ENCODE measurements at places on chromosomes 6 and 20.

- DNase-seq: no peak
Observed at GRCh38 chr6:33924681-33925080, 120.9 kb upstream of the MLN start.

DNA sequence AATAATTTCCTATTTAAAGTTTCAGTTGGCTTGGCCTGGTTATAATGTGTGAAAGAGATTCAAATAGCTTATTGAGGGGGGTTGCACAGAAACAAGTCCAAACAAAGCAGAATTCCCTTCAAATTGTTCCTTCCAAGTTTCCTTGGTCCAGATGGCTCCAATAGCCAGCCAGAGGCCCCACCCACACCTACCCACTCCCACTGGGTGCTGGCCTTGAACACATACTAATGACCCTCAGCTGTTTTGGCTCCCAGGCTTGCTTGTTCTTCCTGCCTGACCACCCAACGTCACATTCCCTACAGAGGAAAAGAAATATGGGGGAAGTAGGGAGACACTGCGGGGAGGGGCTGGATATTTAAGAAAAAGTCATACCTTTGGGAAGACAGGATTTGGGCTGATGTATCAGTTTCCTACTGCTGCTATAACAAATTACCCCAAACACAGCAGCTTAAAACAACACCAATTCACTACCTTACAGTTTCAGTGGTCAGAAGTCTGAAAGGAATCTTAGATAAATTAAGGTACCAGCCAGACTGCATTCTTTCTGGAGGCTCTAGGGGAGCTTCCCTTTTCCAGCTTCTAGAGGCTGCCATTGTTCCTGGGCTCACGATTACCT lies 95.7 kb downstream of the COL21A1 start:
- no peak for DNase-seq

- no peak for DNase-seq
Observed at GRCh38 chr6:29216528-29216927, 45.8 kb downstream of the OR2J2 start.

DNA sequence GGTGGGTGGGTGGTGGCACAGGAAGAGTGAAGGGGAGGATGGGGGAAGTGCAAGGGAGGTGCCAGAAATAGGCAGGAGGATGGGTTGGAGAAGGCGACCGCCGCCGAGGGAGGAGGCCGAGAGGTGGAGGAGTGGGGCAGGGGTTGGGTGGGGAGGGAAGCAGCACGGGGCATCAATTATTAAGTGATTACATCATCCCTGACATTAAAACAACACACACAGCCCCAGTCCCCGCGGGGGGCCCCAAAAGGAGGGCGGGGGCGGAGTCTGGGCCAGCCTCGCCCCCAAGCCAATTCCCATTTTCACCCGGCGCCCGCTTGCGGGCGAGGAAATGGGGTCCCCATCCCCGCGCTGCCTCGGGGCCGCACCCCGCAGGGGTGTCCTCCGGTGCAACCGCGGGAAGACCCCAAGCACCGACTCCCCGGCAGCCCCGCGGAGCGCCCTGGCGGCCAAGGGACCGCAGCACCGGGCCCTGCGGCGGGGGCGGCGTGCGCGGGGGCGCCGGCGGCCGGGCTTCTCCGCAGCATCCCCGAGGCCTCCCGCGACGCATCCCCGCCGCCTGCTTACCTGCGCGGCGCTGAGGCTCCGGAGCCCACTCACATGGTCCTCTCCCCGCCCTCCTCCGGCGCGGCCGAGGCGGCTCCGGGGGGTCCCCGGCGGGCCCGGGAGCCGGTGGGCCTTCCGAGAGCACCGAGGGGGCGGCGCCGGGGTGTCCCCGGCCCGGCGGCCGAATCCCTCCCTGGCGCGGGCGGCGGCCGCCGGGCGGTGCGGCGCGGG lies 663 bp downstream of the FYN start:
- peak; percentile 32 for DNase-seq

DNA sequence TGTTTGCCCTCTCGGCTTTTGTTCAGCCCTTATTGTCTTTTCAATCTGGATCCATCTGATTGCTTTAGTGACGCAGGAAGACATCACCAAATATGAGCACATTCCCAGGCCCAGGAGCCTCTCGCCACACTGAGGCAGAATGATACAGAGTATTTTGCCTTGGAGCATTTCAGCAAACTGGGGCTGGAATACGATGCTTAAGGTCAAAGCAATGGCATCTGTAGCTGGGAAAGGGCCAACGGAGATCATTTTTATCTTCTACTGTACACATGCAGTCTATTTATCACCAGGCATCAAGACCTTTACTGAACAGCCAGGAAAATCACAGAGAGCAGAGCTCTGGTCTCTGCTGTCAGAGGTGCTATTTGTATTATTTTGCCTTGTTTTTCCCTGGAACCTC lies 655.3 kb downstream of the RNF144B start:
- no peak for DNase-seq

DNA sequence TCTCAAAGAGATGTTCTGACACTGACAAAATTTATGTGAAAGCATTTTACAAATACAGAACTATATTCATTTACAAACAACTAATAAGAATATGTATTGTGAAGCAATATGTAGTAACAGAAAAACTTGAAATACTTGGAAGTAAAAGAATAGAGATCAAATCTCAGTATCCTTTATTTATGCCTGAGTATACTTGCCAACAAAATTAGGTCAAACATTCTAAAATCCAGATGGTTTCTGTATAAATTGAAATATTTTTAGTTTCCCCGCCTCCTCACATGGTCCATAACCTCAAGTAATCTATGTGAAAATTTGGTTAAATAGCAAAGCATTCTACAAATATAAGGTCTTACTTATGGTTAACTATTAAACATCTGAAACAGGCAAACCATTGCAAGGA lies 545.4 kb downstream of the EYS start:
- DNase-seq: no peak

- DNase-seq: no peak
Observed at GRCh38 chr20:23623666-23624323, 14.0 kb downstream of the CST3 start.

DNA sequence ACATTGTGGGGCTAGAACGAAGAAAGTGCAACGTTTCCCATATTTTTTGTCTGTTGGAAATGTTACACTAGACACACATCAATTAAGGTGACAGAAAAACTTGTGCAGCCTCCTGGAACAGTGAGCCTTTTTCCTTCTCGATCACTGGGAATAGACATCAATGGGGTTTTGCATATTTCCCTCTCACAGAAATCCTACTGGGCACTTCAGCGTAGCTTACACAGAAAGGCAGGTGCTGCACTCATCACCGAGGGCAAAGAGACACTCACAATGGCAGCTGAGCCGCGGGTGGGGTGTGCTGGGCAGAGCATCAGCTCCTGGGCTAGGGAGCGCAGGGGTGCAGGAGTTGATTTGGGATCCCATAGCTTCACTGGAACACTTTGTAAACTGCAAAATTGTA lies 64.5 kb downstream of the THBS2 start:
- no peak for DNase-seq

DNA sequence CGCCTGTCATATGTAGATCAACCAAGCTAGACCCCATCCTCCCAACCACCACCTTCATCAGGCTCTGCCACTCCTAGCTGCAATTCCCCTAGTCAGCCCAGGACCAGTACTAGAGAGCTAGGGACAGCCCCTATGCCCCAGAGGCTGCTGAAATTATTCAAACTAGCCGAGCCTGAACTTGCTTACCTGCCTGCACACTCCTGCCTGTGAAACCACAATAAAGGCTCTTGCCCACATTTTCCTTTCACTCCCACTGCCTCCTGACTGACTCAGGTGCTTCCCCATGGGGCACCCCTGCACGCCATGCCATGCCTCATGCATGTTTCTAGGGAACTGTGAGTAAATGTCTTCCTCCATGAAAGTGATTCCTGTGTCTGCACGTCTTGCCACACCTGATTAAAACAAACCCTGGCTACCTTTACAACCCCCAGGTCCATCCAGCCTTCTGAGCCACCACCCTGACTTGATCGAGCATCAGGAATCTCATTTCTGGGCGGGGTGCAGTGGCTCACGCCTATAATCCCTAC lies 66.5 kb upstream of the IER3 start:
- DNase-seq: no peak

- no peak for DNase-seq
Observed at GRCh38 chr20:56810141-56810540, 181.0 kb downstream of the TFAP2C start.

- DNase-seq: no peak
Observed at GRCh38 chr6:138374815-138375214, 2.9 kb upstream of the SMIM28 start.

GRCh38 chr20:50186151-50186885 lies 4.3 kb upstream of the CEBPB start:
- DNase-seq: peak; percentile 91

DNA sequence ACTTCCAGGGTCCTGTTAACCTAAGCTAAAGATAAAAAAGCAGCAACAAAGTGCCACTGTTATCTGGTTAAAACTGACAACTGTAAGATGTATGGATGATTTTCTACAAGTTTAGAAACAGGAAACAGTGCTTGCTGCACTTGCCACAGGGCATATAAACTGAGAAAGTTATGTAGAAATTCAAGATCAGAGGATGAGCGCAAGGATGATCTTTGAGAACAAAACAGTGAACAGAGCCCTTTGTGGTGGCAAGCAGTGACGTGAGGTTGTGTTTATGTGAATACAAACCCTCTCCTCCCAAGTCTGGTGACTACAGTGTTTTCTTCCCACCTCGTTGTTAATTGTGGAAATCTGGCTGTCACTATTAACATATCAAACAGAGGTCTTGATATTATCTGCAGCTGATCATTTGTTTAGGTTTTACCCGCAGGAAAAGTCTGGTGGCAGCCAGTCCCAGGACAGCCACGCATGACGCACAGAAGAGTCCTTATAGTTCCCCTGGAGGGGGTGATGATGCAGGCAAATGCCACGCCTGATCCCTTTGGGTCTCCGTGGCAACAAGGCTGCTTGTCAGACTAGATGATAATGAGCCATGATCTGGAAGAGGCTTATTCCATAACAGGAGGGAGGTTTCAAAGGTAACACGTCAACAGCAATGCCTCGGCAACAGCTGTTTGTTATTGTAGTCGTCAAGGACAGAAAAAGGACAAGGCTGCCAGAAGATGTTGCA lies 43.1 kb upstream of the TNFAIP3 start:
- peak; percentile 50 for DNase-seq

- no peak for DNase-seq
Observed at GRCh38 chr6:12203001-12203400, 87.2 kb upstream of the EDN1 start.

DNA sequence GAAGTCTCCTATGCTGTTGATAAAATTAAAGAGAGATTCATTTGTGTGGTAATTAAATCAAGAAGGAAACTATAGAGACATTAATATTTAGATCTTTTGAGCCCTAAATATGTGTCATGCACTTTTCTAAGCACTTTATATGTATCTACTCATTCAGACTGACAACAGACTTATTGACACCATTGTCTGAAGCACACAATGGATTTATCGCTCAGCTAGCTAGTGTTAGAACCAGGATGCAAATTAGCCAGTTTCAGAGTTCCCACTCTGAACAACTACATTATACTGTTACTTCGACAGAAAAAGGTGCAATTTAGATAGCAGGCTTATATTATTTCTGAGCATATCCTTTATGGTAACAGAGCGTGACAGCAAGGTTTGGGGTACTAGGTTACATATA lies 27.7 kb upstream of the KIAA0408 start:
- DNase-seq: no peak

DNA sequence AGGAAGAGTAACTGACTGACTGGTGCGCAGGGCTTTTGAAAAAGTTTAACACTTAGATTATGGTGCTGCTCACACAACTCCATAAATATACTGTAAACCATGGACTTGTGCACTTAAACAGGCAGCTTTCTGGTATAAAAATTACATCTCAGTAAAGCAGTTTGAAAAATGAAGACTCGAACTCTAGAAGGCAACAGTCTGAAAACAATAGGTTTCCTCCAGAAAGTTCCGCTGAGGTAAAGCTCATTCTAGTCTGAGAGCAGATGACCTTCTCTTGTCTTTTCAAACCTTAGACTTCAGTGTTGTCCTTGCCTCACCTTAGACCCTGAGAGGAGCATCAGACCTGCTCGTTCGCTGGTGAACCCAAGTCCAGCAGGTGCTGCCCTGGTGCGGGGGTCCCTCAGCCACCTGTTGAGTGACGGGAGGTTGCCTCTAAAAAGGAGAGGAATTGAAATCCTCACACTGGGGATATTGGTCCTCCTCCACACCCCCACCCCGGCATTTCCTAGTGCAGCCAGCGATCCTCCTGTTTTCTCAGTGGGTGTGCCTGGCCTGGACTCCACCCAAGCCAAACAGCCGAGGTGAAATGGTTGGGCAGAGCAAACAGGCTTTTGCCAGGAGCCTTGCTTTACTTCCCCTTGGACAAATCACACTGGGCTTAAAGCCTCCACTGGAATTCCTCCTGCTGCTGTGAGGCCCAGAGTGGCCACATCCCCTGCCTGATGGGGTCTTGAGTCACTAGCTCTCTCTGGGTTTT lies 14.7 kb upstream of the PYGB start:
- no peak for DNase-seq

GRCh38 chr6:25173246-25173645 lies 105.9 kb upstream of the CARMIL1 start:
- DNase-seq: no peak

- no peak for DNase-seq
Observed at GRCh38 chr20:57047281-57048026, 219.0 kb downstream of the BMP7 start.

DNA sequence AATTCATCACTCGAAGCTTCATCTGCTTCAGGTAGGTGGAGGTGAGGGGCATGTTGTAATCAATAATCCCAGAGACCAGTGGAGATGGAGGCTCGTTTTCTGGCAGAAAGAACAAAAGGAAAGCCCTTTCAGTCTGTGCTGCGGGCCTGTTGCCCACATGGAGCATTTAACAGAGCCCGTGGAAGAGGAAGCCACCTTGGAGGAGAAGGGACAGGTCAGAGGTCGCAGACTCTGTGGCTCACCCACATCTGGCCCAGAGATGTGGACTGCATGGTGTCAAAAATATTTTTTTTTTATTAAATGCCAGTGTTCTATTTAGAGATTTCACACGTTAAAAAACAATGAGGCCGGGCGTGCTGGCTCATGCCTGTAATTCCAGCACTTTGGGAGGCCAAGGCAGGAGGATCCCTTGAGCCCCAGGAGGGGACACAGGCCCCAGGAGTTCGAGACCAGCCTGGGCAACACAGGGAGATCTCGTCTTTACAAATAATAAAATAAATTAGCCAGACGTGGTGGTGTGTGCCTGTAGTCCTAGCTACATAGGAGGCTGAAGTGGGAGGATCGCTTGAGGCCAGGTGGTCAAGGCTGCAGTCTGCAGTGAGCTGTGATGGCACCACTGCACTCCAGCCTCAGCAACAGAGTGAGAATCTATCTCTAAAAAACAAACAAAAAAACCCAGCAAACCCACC lies 73.6 kb downstream of the NOL4L start:
- no peak for DNase-seq

- no peak for DNase-seq
Observed at GRCh38 chr6:80133020-80133419, 26.5 kb downstream of the BCKDHB start.

- DNase-seq: no peak
Observed at GRCh38 chr20:63831646-63831992, 555 bp upstream of the ZBTB46 start.

- DNase-seq: no peak
Observed at GRCh38 chr20:32610472-32611218, 25.5 kb upstream of the NOL4L start.

GRCh38 chr20:37359331-37359730 lies 13.4 kb downstream of the SRC start:
- DNase-seq: no peak

GRCh38 chr6:144588697-144589325 lies 303.7 kb downstream of the UTRN start:
- DNase-seq: no peak

All from stimulated activated CD8-positive, alpha-beta memory T cell treated with anti-CD3 and anti-CD28 coated beads, Interleukin-4, amount 100 ng/mL, for 1 hour (primary cell).